Right renal cortex interstitium (tissue), 3 donors: ENCODE measurements at places on chromosomes 4 and X.
A peak's percentile ranks its signal among the peaks of the same experiment; 100 is the strongest.

- no peak for DNase-seq
These were observed 2.9 kb upstream of the CYBB start for GRCh38 chrX:37776987-37777325.

DNA sequence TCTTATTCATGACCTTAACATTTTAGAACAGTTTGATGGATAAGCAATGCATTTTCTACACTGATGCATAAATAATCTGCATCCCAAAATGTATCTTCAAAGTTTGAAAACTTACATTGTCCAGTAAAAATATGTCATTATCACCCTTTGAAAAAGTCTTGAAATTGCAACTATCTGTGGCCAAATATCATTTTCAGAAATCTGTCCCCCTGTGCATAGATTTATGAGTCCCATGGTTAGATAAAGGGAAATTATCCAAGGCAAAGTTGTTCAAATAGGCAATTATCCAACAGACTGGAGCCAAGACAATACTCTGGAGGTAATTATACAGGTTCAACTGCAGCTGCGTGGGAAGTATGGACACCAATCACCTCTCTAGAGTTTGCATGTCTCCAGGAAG, 182.5 kb upstream of the INTU start:
- DNase-seq: no peak

- no peak for DNase-seq
These were observed 218.8 kb downstream of the MGST2 start for GRCh38 chr4:139884438-139884837.

DNA sequence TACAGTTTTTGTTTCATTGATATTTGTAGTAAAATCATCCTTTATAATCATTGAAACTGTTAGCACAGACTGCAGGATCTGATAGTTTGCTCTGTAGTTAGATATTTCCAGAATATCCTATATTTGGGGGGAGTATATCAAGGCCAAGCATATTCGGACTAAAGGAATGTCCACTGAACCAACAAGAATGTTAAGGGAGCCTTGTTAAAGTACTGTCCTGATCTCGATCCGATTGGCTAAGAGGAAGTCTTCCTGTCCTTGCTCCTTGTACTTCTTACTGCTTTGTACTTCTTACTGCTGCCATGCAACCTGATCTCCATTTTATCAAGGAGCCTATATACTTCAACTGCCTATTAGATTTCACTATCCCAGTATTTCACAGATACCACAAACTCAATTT, 449.3 kb downstream of the RPA4 start:
- no peak for DNase-seq

DNA sequence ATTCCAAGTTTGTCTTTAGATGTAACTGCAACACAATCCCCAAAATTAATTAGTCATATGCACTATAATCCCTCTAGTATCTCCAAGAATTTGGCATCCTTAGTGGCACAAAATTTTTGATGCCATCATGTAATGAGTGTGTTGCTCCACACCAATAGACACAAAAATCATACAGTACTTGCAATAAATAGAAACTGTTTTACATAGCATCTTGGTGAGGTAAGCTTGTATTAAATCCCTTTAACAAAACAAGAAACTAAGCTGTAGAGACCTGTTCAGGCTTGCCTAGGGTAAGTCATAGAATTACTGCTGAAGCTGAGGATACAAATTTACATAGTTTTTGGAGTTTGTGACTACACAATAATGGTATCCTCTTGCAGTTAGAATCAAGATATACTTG, 64.5 kb upstream of the PRSS12 start:
- no peak for DNase-seq

DNA sequence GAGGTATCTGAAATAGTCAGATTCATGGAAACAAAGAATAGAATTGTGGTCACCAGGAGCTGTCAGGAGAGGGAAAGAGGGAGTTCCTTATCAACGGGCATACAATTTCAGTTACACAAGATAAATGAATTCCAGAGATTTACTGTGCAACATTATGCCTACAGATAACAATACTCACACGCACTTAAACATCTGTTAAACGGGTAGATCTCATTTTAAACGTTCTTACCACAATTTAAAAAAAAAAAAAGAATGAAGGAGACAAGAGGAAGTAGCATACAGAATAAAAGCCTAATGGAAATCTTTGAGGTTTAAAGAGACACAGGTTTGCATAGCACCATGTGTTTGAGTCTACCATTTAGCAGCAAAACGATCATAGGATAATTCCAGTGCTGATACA, 298.0 kb downstream of the DKK2 start:
- no peak for DNase-seq

- DNase-seq: no peak
These were observed 25.5 kb upstream of the MYOZ2 start for GRCh38 chr4:119110121-119110520.

GRCh38 chr4:161252520-161253141, 911.2 kb downstream of the FSTL5 start:
- no peak for DNase-seq

GRCh38 chrX:1246816-1247215, 21.8 kb upstream of the CSF2RA start:
- peak; percentile 26 for DNase-seq

GRCh38 chr4:94880956-94881355, 123.2 kb downstream of the BMPR1B start:
- DNase-seq: no peak
